NCI-H187 treated with DMSO at 0.1 percent for 48 hours (cell line): ENCODE measurements at places on chromosomes 12 and 14.

GRCh38 chr12:71639341-71639760, 24.3 kb downstream of the ZFC3H1 start:
- DNase-seq: no peak

- DNase-seq: no peak
Observed at GRCh38 chr12:132833341-132833740, 4.7 kb upstream of the GOLGA3 start.

- no peak for DNase-seq
Observed at GRCh38 chr14:78316052-78316451, 145.9 kb downstream of the NRXN3 start.

- no peak for DNase-seq
Observed at GRCh38 chr14:69932391-69932790, 53.2 kb downstream of the SMOC1 start.

GRCh38 chr14:104105822-104106470, 20.4 kb downstream of the ASPG start:
- no peak for DNase-seq

DNA sequence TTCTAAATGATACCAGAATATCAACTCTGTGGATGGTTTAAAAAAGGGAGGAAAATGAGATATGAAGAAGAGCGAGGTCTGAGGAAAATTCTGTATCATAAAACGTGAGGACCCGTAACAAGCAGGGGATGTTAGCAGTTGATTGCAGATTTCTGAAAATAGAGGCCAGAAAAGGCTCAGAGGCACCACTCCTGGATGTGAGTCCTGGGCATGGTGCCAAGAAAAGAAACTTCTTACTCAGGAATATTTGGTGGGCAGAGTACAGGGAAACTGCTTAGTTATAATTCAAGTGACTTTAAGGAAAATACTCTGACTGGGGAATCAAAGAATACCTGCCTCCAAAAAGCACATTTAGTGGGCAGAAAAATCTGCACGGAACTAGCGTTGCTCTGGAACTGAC, 85.5 kb downstream of the PRICKLE1 start:
- DNase-seq: no peak

DNA sequence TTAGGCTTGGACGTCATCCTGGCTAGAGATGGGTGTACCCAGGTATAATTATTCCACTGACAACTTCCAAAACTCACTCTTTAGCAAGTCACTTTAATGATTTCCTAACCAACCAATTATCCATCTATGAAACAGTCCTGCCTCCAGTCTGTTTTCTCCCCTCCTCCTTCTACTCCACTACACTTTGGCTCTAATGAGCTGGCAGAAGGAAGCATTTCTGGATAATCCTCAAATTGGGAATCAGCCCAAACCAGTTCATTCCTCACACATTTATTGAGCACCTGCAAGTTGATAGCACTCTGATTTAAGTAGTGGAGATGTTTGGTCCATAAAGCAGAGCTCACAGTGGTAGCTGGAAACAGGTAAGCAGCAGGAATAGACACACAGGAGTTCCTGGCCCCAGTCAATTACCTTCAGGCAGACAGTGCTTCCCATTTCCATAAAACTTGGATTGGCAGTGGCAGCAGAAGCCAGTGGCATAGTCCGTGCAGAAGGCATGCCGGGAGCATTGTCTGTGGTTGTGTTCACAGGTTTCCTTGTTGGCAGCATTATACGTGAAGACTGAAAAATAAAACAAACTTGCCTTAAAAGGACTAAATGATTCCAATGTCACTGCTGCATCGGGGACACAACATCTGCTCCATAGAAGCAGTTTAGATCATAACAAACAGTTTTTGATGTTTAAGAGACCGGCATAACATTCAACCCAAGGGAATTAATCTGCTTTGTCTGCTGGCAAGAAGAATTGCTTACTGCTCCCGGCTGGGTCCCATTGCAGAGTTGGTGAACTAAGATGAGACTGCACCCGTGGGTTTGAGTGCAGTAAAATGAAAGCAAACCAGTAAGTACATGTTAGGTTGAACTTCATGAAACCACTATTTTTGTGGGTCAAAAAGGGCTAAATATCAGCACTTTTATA, 26.2 kb downstream of the NID2 start:
- DNase-seq: no peak

DNA sequence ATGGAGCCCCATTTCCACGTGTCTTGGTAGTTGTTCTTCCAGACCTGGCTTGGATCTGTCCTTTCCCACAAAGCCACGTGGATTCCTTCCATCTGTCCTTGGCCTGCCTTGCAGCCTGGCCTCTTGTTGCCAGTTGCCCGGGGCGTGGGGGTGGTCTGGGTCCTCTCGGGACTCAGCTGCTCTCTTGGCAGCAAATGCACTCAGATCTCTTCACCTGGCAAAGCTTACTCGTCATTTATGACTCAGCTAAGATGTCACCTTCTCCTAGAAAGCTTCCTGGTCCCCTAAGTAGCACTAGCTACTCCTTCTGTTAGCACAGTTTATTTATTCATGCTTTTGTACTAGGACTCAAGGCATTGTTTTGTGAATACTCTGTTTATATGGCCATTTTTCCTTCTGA, 13.6 kb downstream of the PLEKHG3 start:
- no peak for DNase-seq

DNA sequence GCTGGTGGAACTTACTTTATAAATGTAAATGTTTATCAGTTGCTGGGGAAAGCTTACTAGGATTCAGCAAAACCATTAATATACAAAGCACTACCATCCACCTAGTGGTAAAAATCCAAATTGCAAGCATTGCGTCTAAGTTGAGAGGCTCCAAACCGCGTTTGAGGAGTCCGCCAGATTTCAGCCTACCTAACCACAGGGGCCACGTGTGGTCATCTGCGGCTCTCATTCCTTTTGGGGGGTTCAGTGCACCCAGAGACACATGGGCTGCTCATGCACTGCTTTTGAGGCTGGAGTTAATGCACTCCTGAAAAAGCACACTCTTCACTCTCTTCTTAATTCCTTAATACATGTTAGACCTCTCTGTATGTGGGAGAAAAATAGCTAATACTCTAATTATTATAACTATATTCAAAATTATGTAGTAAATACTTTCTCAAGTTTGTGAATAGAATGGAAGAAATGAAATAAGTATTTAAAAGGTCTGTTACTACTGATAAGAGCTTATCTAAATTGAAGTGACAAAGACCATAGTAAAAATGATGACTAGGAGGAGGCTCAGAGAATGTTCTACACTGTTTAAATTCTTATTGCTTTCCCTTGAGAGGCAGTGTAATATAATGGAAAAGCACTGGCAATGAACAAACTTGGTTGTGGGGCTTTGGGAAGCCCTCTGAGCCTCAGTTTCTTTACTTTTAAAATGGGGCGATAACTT, 41.4 kb upstream of the MANSC4 start:
- no peak for DNase-seq

DNA sequence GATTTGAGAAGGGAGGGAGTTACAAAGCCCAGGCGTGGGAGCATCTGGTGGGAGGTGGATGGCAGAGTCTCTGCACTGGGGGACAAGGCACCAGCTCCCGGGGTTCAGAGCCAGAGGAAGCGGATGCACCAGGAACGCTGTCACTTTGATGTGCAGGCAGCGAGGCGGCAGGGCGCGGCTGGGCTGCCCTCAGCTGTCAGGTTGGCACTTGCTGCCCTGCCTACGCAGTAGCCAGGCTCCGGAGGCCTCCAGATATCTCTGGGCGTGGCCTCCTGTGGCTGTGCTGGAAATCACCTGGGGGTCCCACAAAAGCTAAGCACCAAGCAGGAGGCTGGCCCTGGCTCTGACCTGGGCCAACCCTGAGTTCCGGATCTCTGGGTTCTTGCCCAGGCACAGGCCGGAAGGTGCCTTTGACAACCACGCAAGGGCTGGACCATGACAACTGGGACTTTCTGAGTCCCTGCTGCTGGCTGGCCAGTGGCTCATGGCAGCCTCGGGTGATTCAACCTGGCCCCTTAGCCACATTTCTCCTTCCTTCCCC, 62.1 kb upstream of the MAP1LC3B2 start:
- DNase-seq: no peak

GRCh38 chr12:28443337-28443736, 253.1 kb downstream of the CCDC91 start:
- peak; percentile 16 for DNase-seq

- DNase-seq: no peak
Observed at GRCh38 chr12:53161119-53161911, 19.2 kb upstream of the ZNF740 start.

- DNase-seq: no peak
Observed at GRCh38 chr12:120399531-120399930, 30.6 kb upstream of the MSI1 start.

DNA sequence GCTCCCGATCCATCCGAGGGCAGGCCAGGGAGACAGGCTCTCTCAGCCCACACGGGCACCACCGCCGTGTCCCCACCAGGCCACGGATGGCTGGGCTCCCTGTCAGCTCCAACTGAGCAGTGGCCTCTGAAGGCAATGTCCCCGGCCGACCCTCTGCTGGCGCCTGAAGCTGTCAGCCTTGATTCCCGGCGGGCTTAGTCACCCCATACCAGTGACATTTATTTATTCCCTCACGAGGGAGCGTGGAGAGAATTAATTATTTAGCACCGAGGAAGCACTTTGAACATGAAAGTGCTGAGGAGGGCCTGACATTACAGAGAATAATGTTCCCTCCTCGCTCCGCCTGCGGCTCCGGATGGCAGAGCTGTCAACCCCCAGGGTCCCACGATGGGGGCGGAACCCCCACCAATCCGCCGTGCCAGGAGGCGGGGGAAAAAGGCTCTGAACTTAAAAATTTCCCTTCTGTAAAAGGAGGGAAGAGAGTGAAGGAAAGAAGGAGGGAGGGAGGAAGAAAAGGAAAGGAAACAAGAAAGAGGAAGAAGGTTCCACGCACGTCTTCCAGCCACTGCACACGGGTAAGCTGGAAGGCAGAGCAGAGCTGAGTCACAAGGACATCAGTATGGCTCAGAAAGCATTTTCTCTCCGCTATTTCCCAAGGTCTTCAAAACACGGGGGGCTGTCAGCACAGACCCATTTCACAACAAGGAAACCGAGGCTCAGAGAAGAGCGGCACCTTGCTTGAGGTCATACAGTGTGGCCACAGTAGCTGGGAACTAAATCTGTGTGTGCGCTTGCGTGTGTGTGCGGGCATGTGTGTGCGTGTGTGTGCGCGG, 108.7 kb upstream of the NCOR2 start:
- DNase-seq: no peak

DNA sequence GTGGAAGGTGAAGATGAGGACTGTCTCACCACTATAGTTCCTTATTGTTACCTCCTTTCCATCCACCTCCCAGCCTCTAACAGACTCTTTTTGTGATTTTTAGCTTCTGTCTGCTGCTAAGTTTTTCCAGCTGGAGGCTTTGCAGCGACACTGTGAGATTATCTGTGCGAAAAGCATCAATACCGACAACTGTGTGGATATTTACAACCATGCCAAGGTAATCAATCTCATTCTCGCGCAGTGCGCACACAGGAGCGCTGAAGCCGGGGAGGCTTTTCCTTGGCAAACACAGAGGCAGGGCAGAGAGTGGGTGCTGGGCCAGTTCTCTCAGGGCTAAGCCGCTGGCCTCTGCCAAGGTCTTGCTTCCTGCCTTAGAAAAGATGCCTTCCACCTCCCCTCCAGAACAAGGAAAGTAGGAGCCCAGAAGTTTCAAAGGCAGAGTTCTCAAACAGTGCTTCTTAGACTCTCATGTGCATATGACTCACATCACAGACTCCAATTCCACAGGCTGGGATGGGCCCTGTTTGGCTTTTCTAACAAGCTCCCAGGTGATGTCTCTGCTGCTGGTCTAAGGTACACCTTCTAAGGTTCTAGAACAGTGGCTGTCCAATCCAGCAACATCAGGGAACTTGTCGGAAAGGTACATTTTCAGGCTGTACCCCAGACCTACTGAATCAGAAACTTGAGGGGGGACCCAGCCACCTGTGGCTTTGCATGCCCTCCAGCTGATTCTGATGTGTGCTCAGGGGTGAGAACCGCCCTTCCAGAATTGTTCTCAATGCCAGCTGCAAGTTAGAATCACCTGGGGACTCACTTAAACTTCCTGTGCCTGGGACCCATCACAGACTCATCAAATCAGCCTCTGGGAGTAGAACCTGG, 33.8 kb upstream of the PWP1 start:
- DNase-seq: no peak

DNA sequence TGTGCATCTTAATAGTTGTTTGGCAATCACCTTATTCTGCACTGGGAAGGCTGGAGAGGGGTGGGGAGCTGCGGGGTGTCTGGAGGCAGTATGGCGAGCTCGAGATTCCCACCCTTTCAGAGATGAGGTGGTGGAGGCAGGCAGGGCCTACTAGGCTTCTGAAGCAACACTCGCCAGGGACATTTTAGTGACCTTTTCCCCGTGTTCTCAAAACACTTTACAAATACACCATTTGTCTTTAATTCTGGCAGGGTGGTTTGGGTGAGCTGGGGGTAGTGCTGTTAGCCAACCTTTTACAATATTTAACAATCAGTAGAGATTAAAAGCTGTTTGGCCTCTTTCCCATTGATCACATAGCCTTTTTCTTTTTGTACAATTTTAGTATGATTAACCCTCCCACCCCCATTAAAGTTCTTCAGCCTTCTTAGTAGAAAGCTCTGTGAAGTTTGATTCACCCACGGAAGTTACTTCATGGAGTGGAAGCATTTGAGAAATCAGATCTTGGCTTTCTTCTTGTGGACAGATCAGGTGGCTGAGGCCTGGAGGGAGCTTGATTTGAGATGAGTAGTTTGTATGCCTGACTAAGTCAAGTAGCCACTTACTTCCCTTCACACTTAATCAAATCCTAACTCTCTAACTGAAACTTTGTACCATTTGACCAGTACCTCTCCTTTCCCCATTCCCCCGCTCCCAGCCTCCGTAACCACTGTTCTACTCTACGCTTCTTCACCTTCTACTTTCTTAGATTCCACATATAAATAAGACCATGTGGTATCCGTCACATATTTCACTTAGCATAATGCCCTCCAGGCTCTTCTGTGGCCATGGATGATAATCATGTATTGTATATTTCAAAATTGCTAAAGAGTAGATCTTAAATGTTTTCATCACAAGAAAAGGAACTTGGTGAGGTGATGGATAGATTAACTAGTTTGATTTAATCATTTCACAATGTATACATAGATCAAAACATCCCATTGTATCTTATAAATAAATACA, 41.0 kb downstream of the TRAF3 start:
- DNase-seq: no peak

DNA sequence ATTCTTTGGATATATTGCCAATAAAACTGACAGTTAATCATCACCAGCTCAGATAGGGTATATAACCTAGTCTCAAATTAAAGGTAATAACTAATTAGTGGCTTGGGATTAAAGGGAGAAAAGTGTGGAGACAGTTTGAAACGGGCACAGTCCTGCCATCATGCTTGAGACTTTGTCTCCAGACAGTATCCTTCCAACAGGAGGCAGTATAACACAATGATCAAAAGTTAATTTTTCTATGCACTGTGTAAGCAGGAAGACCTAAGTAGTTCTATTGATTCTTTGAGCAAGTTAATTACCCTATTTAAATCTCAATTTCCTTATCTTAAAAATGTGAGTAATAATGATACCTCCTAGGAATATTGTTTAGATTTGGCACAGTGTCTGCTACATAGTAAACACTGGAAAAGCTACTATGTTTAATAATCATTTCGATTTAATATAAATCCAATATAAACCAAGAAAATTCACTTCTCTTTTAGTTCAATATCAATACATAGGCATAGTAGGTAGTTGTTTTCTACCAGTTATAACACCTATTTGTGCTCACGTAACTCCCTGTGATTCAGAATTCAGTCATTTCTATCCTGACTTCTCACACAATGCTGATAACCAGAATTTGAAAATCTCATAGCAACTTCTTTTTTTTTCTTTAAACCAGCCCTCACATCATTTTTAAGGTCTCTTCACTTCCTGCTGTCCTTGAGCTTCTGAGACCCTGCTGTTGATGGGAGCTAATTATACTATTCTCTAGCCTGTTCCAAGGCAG, 53.7 kb downstream of the GALNT4 start:
- DNase-seq: no peak
